ENCODE measurements at places on chromosomes 6 and 20.
A peak's percentile ranks its signal among the peaks of the same experiment; 100 is the strongest.

DNA sequence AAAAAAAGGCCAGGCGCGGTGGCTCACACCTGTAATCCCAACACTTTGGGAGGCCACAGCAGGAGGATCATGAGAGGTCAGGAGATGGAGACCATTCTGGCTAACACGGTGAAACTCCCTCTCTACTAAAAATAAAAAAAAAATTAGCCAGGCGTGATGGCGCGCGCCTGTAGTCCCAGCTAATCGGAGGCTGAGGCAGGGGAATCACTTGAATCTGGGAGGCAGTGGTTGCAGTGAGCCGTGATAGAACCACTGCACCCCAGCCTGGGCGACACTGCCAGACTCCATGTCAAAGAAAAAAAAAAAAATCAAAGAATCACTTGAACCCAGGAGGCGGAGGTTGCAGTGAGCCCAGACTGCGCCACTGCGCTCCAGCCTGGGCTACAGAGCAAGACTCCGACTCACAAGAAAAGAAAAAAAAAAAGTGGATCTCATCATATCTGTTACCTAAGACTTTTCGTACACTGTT is 4.2 kb downstream of the RBM39 start:
- DNase-seq = no peak

DNA sequence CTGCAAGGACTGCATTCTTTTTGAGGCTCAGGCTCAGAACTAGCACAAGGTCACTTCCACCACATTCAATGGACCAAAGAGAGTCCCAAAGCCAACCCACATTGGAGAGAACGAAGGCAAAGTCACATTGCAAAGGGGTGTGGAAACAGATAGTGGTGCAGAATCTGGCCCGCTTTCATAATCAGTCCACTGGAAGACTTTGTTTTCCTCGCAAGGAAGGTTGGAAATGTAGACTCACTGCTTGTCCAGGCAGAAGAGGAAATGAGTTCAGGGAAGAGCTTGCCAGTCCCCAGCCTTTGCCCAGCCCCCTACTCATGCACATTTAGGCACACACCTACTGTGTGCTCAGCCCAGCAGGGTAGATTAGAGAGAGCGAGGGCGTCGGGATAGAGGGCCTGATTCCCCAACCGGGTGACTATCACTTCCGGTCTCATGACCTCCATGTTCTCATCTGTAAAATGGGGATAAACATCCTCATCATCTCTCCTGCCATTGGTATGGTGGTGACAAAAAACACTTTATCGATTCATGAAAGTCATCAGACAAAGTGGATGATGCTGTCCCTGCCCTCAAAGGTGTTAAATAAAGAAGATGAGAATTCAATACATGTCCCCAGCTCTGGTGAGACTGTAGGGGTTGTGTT is 24.3 kb upstream of the CCN5 start:
- no peak for DNase-seq

- DNase-seq = peak; percentile 71
Measured at GRCh38 chr6:129645106-129645829, 64.7 kb downstream of the ARHGAP18 start.

DNA sequence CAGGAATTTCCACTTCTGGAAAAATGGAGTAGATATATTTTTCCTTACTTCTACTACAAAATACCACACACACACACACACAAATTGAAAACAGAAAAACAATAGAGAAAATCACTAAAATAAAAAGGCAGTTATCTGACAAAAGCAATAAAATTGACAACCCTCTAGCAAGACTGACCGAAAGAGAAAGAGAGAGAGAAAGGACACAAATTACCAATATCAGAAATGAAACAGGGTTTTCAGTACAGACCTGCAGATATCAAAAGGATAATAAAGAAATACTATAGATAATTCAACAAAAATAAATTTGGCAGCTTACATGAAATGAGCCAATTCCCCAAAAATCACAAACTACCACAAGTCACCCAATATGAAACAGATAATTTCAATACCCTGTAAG is 104.7 kb downstream of the OPRM1 start:
- no peak for DNase-seq

GRCh38 chr20:44495257-44495656 is 19.6 kb downstream of the TTPAL start:
- DNase-seq = peak; percentile 42

- no peak for DNase-seq
Measured at GRCh38 chr6:138655828-138656227, 117.7 kb upstream of the CCDC28A start.

GRCh38 chr6:158286413-158286812 is 25.9 kb upstream of the TULP4 start:
- peak; percentile 58 for DNase-seq

- DNase-seq = no peak
Measured at GRCh38 chr6:8651998-8652397, 216.7 kb upstream of the SLC35B3 start.

GRCh38 chr20:48648482-48649051 is 179.2 kb downstream of the PREX1 start:
- DNase-seq = no peak

DNA sequence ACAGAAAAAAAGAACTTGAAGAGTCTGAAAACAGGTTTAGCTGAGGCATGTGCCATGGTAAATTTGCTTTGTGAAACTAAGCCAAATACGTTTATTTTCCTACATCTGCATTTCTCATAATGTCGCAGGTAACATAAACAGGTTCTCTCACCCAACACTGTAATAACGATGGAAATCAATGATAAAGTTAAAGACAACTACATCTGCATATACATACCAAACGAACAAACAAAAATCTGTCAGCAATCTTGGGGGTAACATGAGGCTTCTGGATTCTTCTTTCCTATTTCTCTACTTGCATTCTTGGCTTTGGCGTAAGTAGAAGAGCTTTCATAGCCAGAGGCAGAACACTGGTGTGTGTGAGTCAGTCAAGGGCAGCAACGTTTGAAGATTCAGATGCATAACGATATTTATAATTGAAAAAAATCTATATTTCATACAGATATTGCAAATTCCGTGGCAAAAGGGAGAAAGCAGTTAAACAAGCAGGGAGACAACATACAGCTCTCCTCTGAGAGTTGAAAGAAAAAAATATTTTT is 195.1 kb downstream of the EDN1 start:
- no peak for DNase-seq

- no peak for DNase-seq
Measured at GRCh38 chr6:127483399-127484055, 24.3 kb upstream of the KIAA0408 start.

- DNase-seq = no peak
Measured at GRCh38 chr20:32429343-32429742, 71.2 kb downstream of the ASXL1 start.

GRCh38 chr20:63336232-63336752 is 24.9 kb downstream of the CHRNA4 start:
- no peak for DNase-seq

DNA sequence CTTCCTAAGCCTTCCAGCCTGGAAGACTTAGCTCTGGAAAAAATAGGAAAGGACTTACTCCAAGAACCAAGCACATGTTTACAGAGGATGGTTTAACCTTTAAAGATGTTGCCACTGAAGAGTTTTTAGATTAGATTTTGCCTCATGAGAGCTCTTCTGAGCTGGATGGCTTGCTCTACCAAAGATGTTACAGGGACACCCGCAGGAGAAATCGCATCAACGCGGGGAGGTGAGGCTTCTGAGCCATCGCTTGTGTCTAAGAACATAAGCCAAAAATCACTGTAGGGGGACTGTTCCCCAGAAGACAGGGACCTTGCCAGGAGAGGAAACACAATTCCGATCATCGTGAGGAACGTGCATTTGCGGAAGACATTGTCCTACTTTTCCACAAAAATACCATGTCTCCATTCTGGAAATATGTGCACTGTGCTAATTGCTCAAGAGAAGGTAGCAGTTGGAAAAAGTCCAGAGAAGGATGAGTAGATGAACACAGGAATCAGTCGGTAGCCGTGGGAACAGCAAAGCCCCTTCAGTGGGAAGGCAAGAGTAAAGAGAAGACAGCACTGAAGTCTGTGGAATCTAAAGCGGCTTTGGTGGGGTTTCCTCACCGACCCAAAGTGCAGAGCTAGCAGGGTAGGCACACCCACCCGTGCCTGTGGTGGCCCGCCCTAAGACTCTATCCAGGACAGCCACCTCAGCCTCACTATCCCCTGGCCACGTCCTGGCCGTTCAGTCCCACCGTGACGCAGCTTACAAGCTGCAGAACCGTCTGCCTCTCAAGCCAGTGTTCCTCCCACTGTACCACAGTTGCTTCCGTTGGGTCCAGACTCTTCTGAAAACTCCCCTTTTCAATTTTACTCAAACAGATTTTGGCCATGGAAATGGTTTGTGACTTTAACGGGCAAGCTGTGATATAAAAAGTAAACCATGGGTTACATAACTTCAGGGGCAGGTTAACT is 334.8 kb downstream of the NRN1 start:
- no peak for DNase-seq

DNA sequence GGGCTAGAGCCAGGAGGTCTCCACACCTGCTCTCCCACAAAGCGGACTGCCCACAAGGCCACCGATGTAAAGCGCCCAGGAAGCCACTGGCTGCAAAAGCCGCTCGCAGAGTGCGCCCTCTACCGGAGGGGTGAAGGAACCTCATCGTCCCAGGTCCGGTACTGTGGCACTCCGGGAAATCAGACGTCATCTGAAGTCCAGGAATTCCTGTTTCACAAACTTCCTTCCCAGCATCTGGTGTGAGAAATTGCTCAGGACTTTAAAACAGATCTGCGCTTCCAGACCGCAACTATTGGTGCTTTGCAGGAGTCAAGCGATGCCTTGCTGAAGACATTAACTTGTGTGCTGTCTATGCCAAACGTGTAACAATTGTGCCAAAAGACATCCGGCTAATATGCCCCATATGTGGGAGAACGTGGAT is 115.1 kb upstream of the ARID1B start:
- peak; percentile 19 for DNase-seq

- no peak for DNase-seq
Measured at GRCh38 chr6:122459240-122459639, 12.4 kb downstream of the SERINC1 start.

GRCh38 chr20:20002101-20002998 is 14.8 kb upstream of the NAA20 start:
- no peak for DNase-seq

GRCh38 chr20:31698803-31699718 is 23.6 kb downstream of the BCL2L1 start:
- peak; percentile 66 for DNase-seq

GRCh38 chr6:96017070-96017359 is 1.2 kb downstream of the FUT9 start:
- DNase-seq = no peak

Data from dermis microvascular lymphatic vessel endothelial cell (primary cell).